DMS53 (cell line): ENCODE measurements at places on chromosomes 2 and 18.

GRCh38 chr18:79366177-79367094 lies 29.3 kb upstream of the NFATC1 start:
- DNase-seq, result no peak

DNA sequence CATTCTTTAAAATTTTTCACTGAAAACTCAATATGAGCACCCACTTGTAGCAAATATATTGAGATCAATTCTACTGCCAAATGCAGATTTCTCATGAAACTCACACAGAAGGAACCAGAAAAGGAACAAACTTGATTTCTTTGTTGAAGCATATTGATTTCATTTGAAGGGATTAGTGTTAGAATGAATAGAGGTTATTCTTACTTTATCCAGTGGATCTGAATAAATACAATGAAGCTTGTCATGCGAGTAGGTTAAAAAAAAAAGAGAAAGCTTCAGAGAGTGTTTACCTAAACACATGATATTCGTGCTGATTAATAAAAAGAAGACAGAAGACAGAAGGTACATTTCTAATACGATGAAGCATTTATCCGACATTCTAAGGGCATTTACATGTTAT lies 226.7 kb upstream of the ZSWIM2 start:
- no peak for DNase-seq

DNA sequence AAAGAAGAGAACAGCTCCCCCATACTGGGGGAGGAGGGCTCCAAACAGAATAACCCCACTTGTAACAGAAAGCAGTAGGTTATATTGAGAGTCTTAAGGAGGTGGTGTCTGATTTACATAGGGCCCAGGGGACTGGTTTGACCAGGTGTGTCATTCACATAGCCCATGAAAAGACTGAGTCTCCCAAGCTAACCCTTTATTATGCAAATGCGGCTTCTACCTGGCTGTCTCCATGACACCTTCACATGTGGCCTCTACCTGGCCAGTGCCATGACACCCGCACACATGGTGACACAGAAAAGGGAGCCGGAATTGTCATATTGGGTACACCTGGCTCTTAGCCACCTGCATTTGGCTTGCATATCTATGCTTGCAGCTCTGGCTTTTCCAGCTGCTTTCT lies 1057.2 kb upstream of the PIK3C3 start:
- DNase-seq, result peak; percentile 4

DNA sequence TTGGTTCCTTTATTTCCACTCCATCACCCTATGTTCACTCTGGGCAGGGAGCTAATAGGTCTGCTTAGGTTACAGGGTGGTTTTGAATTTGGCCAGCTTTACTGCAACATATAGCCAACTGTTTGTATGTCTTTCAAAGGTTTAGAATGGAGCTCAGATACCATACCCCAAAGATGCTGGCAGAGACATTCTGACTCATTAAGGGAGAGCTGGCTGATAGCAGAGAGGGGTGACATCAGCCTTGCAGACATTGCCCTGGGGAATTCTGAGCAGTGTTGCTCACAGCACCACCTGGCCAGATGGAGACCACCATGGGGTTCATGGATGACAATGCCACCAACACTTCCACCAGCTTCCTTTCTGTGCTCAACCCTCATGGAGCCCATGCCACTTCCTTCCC lies 2.1 kb downstream of the PROKR1 start:
- no peak for DNase-seq

DNA sequence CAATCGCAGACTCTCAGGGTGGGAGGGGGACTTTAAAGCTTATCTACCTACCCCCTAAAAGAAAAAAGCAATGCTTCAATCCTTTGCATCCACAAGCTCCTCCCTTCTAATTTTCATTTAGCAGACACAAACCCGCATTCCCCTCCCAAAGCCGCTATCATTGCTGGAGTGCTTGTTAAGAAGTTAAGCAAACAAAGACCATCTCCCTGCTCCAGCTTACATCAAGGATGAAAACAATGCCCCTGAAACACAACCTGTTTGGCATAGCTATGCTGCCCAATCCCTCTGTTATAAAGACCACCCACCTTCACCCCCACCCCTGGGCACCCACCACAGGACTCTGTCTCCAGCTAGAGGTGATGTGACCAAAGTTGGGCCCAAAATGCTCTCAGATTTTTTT lies 33.0 kb downstream of the REEP1 start:
- DNase-seq, result peak; percentile 49

DNA sequence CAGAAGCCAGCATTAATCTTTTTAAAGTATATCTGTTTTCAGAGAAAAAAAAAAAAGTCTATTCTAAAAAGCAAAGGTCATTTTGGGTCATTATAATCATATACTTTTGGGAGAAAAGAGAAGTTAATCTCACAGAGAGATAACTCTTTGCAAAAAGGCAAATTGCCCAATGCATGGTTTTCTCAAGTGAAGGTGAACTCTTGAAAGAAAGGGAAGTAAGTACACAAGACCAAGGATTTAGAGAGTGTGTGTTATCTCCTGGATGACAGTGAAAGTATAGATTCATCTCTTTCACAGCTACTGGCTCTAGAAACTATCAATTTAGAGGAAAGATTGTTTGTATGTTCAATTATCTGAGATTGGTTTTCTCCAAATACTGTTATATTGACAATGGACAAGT lies 151.4 kb downstream of the CD8B2 start:
- peak; percentile 41 for DNase-seq

- no peak for DNase-seq
Observed at GRCh38 chr2:65340898-65341681, 91.3 kb downstream of the SPRED2 start.

GRCh38 chr18:76319366-76319765 lies 175.7 kb downstream of the ZNF516 start:
- no peak for DNase-seq

GRCh38 chr18:22702806-22703205 lies 230.3 kb upstream of the RBBP8 start:
- DNase-seq, result no peak

DNA sequence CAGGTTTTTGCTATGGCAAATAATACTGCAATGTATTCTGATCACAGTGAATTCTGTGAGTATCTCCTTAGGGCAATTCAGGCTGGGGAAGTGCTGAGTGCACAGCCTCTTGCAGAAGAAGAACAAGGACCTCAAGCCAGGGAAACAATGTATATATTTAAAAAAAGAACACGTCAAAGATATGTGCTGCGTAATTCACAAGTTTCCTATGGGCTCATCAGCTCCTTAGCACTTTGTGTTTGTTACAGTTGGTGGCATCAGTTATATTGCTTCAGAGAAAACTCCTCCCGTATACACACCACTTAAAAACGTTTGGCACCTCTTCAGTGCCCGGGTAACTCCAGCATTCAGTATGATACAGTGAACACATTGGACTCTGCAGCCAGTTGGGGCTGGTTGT lies 16.5 kb upstream of the MARCO start:
- no peak for DNase-seq

DNA sequence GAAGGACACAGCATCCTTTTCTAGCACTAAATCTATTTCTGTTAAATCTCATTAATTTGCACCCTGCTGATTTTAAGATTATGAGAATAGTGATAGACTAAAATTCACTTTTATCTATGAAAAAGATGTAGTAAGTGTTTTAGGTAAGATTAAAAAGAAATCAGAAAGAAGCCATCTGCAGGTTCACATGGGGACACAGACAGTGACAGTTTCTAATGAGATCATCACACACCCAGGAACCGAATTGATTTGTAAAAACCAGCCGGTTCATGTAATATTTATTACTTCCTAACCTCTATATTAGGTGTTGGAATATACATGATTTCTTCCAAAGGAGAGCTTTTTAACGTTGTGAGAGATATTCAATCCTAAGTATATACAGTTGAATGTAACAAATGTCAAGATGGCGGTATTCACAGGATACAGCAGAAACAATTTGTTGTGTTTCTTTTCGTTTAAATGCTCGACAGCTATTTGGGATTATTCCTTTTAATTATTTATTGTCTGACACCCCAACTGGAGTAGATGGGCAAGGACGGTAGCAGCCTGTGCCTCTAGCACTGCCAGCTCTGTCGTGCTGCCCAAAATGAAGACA lies 223.4 kb downstream of the CCDC102B start:
- DNase-seq, result no peak
